AG08395 (cell line): ENCODE measurements at places on chromosomes 7 and 10.

- DNase-seq, result peak; percentile 73
These were observed 11.3 kb downstream of the CPA2 start for GRCh38 chr7:130277763-130278643.

DNA sequence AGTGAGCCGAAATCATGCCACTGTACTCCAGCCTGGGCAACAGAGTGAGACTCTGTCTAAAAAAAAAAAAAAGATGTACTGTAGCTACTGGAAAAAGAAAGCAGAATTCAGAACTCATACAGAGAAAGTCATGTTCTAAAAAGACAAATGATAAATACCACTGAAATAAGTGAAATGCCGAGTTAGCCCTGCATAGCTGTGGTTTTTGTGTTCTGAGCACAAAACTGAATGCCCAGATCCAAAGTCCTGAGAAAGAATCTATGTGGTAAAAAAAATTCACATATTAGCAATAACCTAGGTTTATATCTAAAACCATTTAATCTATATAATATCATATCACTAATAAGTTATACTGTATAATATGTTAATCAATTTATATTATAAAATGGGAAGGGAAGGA, 29.3 kb upstream of the HECW1 start:
- peak; percentile 37 for DNase-seq

DNA sequence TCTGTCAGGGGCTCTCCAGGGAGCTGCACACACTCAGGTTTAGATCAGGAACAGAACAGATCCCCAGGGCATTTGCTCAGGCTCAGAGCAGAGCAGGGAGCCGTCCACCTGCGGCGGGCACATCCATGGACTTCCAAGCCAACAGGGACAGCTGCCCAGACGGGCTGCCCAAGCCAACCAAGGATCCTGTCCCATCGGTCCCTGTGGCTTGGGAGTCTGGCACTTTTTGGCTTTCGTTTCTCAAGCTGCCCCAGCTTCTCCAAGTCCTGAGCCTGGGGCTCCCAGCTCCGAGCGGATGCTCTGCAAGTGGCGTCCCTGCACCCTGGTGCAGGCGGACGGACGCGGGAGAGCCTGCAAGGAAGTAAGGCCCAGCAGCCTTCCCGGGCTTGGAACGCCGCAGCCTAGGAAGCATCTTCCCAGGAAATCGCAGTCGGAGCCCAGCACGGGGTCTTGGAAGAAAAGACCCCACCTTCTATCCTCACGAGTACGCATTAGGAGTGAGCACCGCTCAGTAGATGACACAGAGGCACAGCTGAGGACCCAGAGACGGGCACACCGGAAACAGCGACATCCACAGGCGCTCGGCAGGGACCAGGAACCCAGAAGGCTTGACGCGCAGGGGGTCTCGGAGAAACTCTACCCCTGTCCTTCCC, 6.0 kb downstream of the GPR146 start:
- no peak for DNase-seq

GRCh38 chr10:34590793-34591192, 224.3 kb downstream of the PARD3 start:
- no peak for DNase-seq

- DNase-seq, result no peak
These were observed 642.8 kb downstream of the TNS3 start for GRCh38 chr7:46939089-46939488.

- no peak for DNase-seq
These were observed 22.7 kb downstream of the FAM53B start for GRCh38 chr10:124721330-124722045.

DNA sequence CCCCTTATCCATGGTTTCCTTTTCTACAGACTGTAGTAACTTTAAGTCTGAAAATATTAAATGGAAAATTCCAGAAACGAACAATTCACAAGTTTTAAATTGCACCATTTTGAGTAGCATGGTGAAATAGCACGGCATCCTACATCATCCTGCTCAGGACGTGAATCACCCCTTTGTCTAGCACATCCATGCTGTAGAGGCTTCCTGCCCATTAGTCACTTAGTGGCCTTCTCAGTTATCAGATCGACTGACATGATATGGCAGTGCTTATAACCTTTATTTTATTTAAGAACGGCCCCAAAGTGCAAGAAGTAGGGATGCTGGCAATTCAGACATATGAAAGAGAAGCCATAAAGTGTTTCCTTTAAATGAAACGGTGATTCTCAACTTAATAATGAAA, 82.7 kb downstream of the CPXM2 start:
- DNase-seq, result peak; percentile 78

- DNase-seq, result peak; percentile 78
These were observed 86.5 kb downstream of the RALA start for GRCh38 chr7:39709768-39710311.

DNA sequence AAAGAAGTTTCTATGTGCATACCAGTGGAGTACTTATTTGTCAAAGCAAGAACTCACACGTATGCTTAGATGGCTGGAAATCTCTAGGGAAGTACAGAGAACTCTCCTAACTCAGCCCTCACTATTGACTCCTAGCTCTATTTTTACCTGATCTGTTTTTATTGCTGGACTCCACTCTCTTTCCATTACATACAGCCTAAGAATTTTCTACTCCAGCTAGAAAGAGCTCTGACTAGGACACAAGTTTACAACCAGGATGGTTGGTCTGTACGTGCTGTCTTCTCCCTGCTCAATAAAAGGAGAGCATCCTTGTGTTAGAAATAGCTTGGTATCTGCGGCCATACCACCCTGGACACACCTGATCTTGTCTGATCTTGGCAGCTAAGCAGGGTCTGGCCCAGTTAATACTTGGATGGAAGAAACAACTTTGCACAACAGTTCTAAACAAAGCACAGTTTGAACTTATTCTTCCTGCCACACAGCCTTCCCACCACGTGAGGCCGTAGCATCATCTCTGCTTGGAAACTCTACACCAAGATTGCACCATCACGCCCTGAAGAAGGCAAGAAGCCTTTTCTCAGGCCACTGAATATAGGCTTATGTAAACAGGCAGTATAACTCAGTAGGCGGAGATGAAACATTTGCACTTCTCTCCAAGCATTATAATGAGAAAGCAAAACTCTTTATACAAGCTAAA, 50.7 kb downstream of the KCNMA1 start:
- no peak for DNase-seq

- no peak for DNase-seq
These were observed 53.1 kb upstream of the COBL start for GRCh38 chr7:51369746-51370145.

DNA sequence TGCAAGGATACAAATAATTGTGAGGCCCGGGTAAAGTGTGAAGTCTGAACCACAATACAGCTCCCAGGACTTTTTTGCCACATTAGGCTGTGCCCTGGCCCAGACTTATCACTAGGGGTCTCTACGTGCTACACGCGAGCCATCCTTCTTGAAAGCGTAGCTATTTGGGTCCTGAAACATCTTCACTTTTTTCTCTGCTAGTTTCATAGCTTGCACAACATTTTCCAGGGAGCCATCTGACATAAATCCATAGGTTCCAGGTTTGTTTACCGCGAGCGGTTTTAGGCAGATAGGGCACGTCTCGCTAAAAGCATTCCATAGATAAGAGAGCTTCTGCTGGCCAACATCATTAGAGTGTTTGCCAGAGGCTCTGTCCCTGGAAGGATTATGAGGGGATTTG, 226.5 kb downstream of the RPS24 start:
- DNase-seq, result no peak

- no peak for DNase-seq
These were observed 213.6 kb upstream of the DPP6 start for GRCh38 chr7:153838591-153838990.

- no peak for DNase-seq
These were observed 767.7 kb downstream of the TYW1 start for GRCh38 chr7:67764289-67764688.

GRCh38 chr10:88057720-88058119, 194.3 kb downstream of the PTEN start:
- no peak for DNase-seq

DNA sequence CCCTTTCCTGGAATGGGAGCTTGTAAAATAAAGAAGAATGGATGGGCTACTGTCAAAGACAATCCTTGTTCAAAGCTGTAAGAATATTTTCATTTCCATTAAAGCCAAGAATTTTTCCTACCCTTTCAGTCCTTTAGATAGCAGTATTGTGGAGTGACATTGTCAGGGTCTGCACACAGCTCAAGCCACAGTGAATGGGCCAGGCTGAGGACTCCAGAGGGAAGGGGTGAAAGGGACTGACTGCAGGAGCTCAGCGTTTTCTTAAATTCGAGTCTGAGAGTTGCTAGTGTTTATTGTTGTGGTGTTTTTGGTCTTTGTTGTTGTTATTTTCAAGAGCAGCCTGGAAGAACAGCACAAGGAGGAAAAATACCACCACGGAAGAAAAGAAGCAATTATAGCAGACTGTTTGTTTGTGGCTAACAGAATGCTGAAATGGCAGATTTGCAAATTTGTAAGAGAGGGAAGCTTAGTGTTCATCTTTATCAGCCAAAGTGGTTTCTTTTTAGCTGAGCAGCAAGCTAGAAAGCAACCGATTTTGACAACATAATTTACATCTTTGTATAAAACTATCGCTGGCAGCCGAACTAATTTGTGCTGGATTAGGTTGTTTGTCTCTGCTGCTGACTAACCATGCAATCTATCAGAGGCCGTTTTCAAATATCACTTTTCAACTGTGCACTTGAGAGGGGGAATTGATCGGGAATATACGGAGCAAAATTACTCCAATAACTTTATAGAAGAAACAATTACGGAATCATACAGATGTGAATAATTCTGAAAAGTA, 192.1 kb downstream of the LRMDA start:
- DNase-seq, result no peak

DNA sequence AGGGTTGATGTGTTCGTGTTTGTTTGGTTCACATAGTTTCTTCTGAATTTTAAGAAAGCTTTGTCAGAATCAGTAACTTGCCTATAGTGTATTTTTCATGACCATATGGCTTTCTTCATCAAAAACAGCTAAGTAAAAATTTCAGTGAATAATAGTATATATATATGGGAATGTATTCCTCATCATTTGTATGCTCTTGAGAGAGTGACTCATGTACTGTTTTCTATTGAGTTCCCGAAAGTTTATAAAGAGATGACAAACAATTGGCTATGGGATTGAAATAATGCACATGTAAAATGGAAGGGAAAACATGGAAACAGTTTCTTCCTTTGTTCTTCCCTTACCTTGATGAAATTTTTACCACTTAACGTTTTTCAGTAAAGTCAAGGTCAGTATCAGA, 56.4 kb downstream of the KAT6B start:
- DNase-seq, result no peak

GRCh38 chr10:3955955-3956617, 171.1 kb upstream of the KLF6 start:
- no peak for DNase-seq

- DNase-seq, result no peak
These were observed 668.6 kb downstream of the NRG3 start for GRCh38 chr10:82543631-82544030.

GRCh38 chr10:118568327-118568848, 27.1 kb downstream of the PRLHR start:
- DNase-seq, result peak; percentile 75

GRCh38 chr10:132835848-132836233, 49.9 kb upstream of the NKX6-2 start:
- DNase-seq, result no peak

DNA sequence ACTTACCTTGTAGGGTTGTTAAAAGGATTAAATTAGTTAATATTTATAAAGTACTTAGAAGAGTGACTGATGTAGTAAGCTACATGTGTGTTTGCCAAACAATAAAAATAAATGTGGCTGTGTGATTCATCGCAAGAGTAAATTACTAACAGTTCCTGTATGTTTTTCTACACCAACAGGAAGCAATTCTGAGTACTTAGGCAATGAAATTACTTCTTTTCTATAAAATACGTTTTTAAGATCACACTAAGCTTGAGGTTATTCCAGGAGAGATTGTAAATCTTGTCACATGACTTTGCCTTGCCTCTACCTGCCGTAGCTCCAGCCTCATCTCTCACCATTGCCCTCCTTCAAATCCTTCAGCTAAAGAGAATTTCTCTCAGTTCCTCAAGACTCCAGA, 18.1 kb upstream of the GSTK1 start:
- DNase-seq, result peak; percentile 36

- no peak for DNase-seq
These were observed 105.0 kb downstream of the ZNF248 start for GRCh38 chr10:37752334-37752875.

DNA sequence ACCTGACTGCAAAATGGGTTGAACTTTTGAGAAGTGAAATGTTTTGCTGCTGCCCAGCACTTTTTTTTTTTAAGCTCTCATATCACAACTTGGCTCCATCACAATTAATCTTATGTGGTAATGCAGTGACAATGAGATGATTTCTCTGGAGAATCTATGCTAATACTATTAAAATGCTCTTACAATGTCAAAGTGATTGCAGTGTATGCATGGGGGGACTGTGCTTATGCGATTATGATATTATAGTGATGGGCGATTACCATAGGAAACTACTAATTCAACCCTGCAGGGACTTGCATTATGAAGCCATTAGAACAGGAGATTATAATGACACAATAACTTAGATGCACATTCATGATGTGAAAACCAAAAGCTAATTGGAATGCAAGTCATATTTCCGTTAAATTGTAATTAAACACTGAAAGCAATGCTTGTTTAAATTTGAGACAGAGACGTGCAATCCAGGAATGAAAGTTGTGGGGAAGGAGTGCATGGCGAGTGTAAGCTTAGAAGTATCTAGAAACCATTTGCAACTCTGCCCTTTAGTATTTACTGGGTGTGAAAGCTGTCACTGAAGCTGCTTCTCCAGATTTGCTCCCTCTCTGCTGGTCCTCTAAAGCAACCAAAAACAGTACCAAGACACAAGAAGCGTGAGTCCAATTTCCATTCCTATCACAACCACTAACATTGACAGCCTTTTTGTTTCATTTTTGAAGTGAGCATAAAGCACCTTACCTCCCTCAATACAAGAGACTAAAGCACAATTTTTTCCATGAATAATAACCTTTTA, 21.6 kb downstream of the PTER start:
- no peak for DNase-seq

DNA sequence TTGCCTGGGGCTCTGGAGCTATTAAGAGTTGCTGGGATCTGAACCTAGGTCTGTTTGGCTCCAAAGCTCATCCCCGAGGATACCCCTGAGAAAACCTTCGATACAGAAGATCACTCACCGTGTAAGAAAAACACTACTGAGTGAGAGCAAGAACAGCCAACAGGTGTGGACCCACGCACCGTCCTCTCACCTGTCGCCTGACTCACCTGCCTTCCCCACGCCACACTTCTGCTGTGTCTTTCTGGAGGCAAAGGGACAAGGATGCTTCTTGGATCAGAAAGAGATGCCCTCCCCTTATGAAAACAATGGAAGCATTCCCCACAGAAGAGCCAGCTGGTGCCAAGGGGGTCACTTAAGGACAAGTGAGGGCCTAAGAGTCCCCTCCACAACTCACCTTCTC, 46.7 kb downstream of the COL13A1 start:
- no peak for DNase-seq
